Trophoblast cell (in vitro differentiated cells and primary cell): ENCODE measurements at places on chromosomes 3 and 15.

DNA sequence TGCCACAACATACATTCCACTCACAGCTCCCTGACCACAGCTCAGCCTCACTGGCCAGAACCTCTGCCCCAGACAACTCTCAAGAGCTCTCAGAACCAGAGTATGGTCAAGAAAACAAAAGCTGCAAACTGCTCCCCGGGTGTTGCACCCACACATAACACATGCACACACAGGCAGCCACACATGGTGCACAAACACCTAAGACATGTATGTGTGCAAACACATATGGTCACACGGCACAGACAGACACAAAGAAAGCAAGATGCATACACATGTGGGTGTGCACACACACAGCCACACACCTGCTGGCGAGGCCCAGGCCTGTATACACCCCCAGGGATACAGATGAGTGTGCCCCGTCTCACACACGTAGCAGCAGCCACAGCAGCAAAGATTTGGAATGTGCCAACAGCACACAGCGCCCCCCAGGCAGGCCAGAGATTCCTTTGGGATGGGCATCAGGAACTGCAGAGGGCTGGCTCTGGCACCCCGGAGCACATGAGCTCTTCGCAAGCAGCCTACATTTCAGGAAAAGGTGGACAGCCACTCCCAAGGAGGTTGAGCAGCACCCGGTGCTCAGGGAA is 6.6 kb downstream of the KLF15 start:
- no peak for DNase-seq

DNA sequence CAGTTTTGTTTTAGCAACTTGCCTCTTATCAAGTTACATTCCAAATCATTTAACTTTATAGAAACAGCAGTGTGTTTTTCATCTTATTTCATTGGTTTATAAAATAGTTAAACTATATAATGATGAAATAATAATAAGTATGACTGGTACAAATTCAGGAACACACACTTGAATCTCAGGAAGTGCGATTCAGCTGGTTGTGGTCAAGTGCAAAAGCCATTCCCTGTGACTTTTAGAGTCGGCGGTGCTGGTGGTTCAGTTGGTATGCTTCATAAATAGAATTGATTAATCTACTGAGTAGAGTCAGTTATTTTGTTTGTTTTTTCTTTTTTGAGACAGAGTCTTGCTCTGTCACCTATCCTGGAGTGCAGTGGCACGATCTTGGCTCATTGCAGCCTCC is 22.7 kb downstream of the SACM1L start:
- DNase-seq = no peak

GRCh38 chr3:72421126-72421525 is 427.1 kb downstream of the SHQ1 start:
- DNase-seq = no peak

GRCh38 chr3:159634483-159634882 is 354.2 kb upstream of the IL12A start:
- no peak for DNase-seq

DNA sequence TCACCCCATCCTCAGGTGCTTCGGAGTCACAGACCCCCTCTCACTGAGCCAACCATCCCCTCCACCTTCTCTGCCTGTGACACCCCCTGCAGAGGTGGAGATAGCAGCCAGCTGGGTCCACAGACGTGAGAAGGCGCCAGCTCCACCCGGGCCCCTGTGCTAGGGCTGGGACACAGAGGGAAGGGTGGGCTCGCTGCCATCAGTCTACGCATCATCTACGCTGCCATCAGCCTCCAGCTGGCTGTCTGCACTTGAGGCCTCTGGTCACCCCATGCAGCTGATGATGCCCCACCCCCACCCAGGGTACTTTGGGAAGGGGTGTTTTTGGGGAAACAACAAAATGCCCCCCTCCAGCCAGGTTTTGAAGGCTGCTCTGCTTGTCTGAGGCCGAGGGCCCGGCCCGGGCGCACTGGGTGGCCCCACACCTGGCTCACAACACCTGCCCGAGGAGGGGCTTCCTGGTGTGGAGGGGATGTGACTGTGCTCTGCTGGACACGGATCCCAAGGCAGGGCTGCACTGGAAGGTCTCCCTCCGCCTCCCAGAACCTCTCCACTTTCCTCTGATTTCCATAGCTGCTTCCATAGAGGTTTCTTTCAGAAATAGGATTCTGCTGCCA is 163.4 kb upstream of the IQSEC1 start:
- no peak for DNase-seq

DNA sequence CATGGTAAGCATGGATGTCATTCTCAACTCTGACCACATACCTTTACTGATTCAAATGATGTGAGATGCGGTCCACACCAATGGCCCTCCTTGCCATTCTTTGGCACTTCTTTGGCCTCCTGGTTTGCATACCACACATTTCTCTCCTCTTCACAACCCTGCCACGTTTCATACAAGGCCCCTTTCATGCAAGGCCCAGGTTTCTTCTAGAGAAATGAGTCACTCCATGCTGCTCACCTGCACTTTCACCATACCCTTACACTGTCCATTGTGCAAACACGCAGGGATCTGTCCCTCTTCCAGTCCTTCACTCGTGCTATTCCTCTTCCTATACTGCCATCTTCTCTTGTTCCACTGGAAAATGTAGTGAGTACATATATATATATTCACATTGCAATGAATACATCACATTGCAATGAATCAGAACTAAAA is 24.4 kb upstream of the SLC24A5 start:
- DNase-seq = peak; percentile 72

DNA sequence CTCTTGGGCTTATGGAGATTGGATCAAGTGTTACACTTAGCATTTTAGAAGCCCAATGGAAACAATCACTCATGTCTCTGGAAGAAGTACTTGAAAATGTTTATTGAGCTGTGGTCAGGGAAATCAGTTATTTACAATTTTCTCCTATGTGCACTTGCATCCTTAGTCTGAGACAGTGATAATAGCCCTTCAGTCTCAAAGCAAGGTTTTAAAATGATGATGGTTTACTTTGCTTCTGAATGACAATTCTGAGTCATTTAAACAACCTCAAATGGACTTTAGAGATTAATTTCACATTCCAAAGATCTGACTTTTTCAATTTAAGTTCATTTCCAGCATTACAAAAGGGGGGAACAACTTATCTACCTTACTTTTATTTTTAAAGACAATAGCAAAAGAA is 20.1 kb downstream of the TIPARP start:
- no peak for DNase-seq

- DNase-seq = no peak
Measured at GRCh38 chr3:155712008-155712407, 32.9 kb downstream of the PLCH1 start.

DNA sequence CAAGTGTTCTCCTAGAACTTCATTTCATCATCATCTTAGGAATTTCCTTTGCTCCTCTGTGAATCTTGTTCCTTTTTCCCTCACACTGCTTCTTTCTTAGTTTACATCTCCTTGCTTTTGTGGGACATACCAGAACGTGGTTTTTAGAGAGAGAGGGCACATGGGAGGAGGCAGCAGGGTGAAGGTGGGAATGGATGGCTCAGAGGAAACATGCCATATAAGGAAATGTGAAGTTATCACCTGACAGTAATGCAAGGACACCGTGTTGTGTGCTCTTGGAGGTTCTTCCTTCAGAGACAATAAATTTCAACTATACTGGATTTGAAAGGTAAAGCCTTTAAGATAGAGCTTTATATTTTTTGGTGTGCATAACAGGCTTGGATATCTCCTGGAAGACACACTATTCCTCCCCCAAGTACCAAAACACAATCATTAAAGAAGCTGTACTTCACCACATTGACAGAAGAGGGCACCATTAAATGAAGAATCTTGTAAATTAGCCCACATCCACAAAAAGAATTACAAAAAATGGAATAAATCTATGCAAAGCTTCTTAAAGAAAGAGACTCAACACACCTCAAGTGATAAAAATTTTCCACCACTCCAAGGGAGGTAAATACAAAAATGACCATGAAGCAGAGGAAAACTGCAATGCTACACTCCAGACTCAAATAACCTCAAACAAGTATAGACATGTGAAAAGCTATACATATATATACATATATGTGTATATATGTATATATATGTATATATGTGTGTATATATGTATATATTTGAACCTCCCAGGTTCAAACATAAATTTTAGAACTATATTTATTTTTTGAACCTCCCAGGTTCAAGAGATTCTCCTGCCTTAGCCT is 26.1 kb downstream of the RPL39L start:
- peak; percentile 64 for DNase-seq

DNA sequence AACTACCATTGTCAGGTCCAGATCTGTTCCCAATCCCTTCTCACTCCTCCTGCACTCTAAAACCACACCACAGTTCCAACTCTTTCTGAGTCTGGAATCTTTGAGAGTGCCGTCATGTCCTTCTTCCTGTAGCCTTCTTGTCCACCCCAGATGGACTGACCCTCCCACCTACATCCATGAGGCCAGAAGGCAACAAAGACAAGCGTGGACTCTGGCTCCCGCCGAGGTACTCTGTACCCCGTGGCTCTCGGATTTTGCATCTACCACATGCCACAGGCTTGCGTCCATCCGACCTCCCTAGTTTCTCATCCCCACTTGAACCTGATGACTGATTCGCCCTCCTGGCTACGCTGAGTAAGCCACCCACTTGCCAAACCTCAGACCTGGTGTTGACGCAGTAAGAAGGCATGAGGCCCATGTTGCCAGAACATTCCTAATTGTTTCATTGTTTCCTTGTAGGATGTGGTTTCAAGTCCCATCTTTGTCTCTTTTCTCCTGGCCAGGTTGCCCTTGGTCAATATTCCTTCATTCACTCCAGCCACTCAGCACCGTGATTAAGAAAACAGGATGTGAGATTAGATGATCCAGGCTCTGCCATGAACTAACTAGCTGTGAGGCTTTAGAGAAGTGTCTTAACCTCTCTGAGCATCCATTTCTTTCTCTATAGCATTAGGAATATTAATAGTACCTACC is 1.1 kb upstream of the ZBTB38 start:
- peak; percentile 77 for DNase-seq

DNA sequence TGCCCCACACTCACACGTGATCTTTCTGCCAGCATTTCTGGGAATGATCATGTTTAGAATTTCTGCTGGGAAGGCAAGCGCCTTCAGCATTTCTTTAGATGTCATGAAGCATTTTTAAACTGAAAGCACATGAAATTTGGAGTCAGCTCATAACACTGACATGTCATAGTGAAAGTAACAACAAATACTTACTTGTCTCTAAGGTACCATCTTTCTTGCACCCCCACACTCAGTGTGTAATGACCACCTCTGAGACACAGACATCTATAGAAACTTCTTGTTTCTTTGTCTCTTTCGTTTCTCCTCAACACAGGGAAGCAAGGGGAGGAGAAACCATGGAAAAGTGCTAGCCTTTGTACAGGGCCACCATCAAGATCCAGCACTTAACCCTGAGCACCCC is 171.7 kb downstream of the RORA start:
- no peak for DNase-seq

GRCh38 chr3:28019740-28020139 is 221.7 kb upstream of the CMC1 start:
- no peak for DNase-seq

GRCh38 chr3:186221760-186222378 is 113.0 kb upstream of the ETV5 start:
- DNase-seq = no peak

GRCh38 chr3:187193181-187193580 is 4.1 kb upstream of the RTP1 start:
- peak; percentile 35 for DNase-seq

- DNase-seq = peak; percentile 26
Measured at GRCh38 chr3:57464801-57465200, 79.3 kb downstream of the DNAH12 start.

DNA sequence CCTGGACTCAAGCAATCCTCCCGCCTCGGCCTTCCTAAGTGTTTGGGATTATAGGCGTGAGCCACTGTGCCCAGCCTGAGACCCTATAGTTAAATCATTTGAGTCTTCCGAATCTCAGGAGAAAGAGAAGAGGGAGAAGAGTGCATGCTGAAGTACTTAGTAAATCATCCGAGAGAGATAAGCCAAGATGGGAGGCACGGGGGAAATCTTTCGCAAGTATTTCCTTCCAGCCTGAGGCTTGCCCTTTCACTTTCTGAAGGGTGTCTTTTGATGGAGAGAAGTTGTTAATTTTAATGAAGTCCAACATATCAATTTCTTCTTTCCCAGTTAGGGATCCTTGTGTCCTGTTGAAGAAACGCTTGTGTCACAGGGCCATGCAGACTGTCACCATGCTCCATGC is 97.1 kb upstream of the SLC6A6 start:
- peak; percentile 33 for DNase-seq

DNA sequence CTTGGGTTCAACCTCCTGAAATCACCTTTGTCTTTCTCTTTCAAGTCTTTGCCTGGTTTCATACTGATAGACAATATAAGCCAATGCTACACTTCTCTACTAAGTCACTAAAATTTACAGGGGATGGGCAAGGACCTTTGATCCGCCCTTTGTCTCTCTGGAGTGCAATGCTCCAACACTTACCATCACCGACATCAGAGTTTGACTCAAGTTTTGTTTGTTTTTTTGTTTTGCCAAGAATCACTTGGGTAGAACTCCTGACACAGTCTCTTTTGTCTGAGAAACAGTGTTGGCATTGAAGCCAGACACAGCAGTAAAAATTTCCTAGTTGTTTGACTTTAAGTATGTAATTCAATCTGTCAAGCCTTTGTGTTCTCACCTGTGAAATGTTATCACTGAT is 29.3 kb downstream of the NFKBIZ start:
- no peak for DNase-seq
